CD4-positive, alpha-beta T cell treated with Interleukin-6 for 4 hours (primary cell): ENCODE measurements at places on chromosomes 3 and 15.

DNA sequence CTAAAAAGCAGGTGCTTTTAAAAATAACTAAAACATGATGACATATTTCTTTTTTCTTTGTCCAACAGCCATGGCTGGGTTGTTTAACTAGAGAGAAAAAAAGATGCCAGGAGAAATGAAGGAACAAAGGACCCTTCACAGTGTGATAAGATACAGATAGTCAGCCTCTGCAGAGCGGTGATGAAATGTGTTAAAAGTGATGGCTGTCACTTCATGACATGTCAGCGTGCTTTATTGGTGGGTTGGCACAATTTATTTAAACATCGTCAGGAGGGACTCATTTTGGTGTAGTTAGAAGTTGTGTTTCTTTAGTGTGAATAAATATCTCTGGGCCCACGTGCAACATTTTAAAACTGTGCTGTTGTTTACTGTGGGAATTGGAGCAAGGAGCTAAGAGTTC is 887.4 kb upstream of the CFAP20DC start:
- no peak for DNase-seq

GRCh38 chr3:192169332-192169915 is 557.9 kb downstream of the FGF12 start:
- no peak for DNase-seq

- DNase-seq = no peak
Measured at GRCh38 chr3:97917813-97918536, 54.3 kb downstream of the RIOX2 start.

DNA sequence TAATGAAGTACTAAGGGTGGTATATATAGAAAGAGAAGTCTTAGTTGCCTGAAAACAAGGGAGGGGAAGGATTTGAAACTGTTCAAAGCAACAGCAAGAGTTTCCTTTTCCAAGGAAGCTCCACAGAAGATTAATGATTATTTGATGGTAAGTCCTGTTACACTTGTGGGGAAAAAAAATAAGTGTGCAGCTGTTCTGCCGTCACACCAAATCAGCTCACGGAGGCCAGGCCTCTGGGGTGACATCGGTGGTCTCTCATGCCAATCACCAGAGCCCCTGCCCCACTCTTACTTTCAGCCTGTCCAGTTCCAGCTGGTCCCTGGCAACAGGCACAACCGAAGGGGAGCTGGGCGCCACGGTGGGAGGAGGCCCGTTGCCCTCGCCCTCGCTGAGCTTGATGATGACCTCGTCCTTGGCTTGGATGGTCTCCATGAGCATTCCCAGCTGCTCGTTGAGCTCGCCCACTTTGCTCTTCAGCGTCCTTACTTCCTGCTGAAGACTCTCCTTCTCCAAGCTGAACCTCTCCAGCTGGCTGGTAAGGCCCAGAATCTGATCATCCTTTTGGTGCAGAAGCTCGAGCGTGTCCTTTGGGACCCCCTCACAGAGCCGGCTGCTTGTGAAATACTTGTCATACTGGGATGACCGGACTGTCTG is 53.5 kb downstream of the TBC1D2B start:
- no peak for DNase-seq

GRCh38 chr3:183460081-183461055 is 31.9 kb upstream of the MCF2L2 start:
- DNase-seq = no peak

- no peak for DNase-seq
Measured at GRCh38 chr3:169137943-169138342, 525.6 kb downstream of the MECOM start.

DNA sequence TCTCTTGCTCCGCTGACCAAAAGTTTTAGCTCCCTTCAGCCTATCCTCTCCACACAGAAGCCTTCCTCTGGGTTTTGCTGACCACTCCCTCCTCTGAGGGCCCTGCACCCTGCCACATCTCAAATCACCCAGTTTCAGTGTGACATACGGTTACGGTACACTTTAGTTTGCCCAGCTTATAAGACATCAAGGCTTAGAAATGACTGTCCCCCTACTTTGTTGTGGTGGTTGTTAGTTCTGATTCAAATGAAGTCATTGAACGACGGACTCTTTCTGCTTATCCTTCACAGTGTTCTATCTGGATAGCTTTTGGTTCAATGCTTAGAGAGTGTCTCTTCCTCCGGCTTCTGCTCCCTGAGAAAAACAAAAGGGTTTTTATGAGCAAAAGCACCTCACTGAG is 68.0 kb upstream of the NDUFB4 start:
- no peak for DNase-seq

DNA sequence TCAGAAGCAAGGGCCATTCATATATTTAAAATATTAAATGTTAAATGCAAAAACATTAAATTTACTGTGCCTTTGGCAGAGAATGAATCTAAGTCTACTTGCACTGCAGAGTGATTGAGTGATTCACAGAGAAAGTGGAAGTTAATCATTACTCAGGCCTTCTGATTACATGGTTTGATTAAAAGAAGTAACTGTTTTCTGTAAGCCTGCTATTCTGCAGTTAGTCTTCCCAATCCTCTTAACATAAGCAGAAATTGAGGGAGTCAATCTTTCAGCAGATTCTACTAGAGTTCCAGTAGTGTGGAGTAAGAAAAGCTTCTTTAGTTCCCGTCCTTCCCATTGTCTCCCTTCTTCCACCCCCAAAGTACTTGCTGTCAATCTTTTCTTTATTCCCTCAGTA is 1.5 kb downstream of the NLGN1 start:
- DNase-seq = no peak

DNA sequence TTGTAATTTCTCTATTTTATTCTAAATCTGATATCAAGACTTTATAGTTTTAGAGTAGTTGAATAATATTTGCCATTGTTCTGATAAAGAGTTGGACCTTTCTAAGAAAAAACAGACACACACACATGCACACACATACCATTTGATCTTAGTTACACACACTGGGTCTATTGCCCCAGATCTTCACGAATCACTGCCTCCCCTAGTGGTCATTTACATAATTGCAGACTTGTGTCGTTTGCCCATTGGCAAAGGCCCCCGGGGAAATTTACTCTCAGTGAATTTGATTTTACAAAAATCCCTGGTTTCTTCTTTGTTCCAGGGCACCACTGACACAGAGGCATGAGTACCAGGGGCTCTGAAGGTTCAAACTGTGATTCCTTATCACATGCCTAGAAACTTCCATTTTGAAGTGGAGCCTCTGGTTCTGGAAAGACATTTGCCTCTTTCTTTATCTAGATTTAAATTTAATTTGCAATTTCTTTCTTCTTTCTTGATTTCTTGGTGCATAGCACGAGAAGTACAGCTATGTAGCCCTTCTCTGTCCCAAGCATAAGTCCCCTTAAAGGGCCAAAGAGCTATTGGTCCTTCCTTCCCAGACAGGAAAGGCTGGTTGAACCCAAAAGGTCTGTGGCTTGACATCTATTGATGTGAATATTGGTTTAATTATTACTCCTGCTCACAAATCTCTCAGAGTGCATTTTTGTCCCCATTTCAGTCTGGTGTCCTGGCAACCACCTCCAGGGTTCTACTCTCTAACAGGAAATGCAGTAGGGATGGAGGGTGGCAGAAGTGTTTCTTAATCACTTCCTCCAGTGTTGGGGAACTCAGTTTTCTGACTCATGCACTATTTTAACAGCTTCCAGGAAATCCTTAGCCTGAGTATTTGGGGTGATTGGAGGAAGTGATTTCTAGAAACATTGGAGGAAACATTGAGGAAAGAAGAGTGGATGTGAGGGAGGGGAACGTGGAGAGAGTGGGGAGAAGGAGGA is 32.4 kb upstream of the SLC6A11 start:
- peak; percentile 22 for DNase-seq

GRCh38 chr15:93477721-93478120 is 388.7 kb upstream of the RGMA start:
- DNase-seq = no peak

DNA sequence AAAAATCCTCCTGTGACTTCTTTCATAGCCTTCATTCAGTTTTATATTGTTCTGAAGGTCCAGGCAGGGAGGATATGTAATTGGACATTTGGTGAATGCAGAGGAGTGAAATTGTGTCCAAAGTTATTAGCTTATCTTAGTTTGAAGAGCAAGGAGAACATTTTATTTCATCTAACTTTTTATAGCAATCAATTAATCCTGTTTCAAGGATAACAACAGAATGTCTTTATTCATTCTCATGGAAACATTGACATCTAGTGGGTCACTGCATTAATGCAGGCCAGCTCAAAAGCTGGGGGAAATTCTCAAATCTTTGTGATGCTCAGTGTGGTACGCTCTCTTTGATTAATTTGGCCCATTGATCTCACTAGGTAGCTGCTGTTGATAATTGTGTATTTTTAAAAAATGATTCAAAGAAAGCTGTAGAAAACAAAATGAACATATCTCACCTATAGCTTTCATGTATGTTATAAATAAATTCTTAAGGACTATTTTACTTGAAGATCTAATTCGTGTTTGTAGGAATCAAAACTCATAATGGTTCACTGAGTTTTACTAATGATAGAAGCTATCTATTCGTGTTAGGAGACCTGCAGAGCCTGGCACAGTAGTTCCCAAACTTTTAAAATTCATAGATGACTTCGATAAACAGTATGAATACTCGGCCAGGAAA is 150.8 kb upstream of the KCNMB2 start:
- DNase-seq = peak; percentile 13

DNA sequence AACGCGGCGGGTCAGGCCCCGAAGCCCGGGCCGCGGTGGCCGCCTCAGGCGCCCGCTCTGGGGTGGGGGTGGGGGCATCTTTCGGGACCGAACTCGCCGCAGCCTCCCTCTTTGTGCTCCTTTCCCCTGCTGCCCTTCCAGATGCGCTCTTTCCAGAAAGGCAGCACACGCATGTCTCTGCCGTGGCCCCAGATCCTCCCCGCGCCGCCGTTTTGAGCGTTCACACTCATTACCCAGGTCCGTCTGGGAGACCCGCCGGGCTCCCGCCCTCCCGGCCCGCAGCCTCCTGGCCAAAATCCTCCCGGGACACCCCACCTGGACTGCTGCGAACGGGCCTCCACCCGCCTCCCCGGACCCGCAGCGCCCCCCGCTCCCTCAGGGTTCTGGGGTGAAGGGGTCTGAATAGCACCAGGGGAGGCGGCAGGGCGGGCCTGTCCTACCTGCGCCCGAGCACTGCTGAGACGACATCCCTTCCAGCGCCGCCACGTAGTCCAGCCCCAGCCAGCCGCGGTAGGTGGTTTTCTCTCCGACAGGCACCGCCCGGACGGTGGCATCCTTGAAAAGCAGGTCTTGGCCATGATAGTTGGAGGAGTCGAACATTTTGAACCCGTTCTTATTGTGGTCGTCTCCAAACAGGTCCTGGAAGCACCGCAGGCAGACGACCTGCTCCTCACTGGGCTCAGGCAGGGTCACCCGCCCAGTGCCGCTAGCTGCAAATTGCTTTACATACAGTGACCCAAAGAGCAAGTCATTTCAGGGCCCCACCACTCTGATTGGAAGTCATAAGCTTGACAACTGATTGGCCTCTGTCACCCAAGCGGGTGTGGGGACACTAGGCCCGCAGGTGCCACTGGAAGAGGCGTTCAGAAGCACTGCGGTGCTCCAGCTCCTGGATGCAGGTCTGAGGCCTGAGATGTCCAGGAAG is 25.9 kb downstream of the MELTF start:
- peak; percentile 50 for DNase-seq

DNA sequence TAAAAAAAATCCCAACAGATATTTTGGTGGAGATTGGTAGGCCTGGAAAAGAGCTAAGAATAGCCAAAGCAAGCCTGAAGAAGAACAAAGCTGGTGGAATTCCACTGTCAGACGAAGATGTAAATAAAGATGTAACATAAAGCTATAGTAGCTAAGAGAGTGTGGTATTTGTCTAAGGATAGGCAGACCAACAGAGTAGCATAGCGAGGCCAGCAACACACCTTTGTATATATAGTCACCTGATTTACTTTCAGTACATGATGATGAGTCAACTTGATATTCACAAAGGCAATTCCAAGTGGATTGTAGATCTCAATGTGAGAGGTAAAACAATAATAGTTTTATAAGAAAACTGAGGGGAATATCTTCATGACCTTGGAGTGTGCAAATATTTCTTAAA is 53.6 kb upstream of the SYN2 start:
- no peak for DNase-seq

DNA sequence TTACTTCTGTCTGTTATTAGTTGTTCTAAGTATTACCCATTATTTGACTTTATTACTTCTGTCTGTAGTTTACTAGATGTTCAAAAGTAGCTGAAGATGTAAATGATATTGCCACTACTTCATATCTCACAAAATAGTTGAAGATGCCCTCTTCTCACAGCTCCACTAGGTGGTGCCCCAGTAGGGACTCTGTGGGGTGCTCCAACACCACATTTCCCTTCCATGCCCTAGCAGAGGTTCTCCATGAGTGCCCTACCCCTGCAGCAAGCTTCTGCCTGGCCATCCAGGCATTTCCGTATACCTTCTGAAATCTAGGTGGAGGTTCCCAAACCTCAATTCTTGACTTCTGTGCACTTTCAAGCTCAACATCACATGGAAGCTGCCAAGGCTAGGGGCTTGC is 80.8 kb downstream of the KCNH8 start:
- DNase-seq = no peak

DNA sequence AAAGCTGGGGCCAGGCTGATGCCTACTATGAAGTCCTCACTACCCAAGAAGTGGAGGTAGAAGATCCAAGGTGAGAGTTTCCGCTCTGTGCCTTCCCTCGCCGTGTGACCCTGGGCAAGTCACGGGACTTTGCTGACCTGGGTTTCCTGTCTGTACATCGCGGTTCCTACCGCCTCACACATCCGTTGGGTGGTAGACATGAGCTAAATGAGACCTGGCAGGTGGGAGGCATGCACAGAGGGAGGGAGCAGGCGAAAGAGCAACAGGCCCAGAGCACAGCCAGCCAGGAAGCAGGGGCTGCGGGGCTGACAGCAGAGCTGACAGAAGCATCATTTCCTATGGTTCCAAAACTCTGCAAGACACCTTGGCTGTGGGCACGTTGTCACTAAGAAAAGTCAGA is 157.3 kb upstream of the BHLHE40 start:
- peak; percentile 84 for DNase-seq
